Activated T-cell treated with anti-CD3 and anti-CD28 coated beads, Interleukin-2, amount 50 U/mL, for 1 hour (primary cell): ENCODE measurements at places on chromosomes 16 and 17.
A peak's percentile ranks its signal among the peaks of the same experiment; 100 is the strongest.

GRCh38 chr16:29978564-29979270 lies 5.0 kb downstream of the TAOK2 start:
- DNase-seq, result no peak

DNA sequence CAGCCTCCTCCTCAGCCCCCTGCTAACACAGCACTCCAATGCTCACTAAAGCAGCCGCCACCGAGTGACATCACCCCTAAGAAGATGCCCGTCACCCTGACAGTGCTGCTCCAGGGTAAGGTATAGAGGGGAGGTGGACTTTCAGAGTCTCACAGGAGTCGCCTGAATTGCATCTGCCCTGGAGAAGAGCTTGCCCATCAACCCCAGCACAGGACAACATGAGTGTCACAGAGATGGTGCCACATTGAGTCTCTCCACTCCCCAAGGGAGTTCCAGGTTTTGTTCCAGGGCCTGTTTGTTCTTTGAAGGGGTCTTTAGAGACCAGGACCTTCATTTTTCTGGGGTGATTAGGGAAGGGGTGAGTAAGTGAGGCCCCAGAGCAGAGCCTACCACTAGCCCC lies 2.2 kb upstream of the P2RX5 start:
- DNase-seq, result no peak

DNA sequence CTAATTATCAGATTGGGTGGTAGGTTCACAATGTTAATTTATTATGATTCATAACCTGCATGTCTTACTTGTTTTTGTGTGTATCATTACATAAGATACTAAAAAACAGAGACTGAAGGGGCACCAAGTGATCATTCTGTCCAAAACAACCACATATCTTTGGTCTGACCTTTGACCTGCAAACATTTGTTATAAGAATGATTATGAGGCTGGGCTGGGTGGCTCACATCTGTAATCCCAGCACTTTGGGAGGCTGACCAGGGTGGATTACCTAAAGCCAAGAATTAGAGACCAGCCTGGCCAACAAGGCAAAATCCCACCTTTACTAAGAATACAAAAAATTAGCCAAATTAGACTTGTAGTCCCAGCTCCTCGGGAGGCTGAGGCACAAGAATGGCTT lies 116.4 kb downstream of the SPAG9 start:
- no peak for DNase-seq

DNA sequence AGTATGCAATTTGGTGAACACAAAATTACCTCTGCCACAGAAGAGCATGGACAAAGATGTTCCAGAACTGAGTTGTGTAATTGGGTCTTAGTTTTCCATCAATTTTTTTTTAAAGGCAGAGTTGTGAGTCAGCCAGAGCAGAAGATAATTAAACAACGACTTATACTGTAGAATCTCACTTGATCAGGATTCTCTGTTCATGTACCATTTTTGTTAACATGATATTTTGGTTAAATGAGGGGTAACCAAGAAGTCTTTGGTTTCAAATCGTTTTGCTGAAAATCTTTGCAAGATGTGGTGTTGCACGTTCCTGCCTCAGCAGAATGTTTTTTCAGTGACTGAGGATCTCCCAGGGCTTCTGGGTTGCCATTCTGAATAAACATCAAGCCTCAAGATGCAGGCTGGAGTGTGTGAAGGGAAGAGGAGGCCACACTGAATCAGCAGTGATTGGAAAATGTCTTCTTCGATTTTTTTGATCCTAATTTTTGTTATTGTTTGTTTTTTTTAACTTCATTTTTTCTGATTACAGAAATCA lies 232.6 kb upstream of the IRX3 start:
- DNase-seq, result no peak

DNA sequence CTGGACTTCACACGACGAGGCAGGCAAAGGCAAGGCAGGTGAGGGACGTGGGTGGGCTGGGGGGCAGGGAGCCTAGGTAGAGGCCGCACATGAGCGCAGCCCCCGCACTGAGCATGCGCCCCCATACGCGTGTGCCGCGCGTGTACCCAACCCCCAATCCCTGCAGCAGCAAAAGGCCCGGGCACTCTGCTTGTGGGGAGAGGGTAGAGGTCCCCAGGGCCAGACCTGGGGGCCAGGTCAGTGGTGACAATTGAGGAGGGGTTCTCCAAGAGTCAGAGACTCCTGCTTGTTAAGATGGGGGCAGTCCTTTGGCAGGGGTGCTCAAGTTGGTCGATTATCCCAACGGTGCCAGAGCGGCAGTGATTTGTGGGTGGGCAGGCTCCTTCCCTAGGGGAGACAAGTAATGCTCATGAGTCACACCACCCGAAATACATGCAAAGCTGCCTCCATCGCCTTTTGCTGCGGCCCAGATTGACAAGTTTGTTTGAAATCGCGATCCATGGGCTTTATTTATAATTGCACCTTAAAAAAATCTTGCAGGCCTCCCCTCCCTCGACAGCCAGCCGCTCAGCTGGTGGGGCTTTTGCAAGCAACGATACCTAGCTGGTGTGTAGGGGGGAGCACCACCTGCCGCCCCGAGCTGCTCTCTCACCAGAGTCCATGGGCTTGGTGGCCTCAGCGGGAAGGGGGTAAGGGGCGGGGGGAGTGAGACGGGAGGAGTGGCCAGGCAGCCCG lies 1.1 kb upstream of the GIT1 start:
- peak; percentile 45 for DNase-seq

- DNase-seq, result no peak
Measured at GRCh38 chr16:9297437-9298113, 206.1 kb downstream of the HAPSTR1 start.
